Activated naive CD4-positive, alpha-beta T cell treated with anti-CD3 and anti-CD28 coated beads, Interleukin-2, amount 10 ng/mL, durations not matched to agents 7 days and 5 days (primary cell): ENCODE measurements at places on chromosomes 3 and 15.

- DNase-seq = no peak
These were observed 39.5 kb downstream of the ZNF280D start for GRCh38 chr15:56693761-56694160.

DNA sequence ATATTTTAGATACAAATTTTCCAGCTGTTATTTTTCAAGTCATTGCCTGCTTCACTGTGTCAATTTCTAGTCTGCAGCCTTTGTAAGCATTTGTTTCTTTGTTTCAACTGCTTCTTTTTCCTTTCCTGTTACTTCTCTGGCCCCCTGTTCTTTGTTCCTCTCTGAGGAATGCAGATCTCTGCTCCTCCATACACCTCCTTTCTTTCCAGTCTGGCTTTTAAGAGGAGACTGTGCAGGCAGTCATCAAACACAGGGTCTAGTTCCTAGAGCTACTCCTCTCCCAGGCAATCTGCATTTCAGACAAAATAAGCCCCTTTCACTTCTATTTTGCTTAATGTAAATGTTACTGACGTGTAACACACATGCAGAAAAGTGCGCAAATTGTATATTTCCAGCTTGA is 502.9 kb downstream of the PDCD6IP start:
- DNase-seq = no peak

DNA sequence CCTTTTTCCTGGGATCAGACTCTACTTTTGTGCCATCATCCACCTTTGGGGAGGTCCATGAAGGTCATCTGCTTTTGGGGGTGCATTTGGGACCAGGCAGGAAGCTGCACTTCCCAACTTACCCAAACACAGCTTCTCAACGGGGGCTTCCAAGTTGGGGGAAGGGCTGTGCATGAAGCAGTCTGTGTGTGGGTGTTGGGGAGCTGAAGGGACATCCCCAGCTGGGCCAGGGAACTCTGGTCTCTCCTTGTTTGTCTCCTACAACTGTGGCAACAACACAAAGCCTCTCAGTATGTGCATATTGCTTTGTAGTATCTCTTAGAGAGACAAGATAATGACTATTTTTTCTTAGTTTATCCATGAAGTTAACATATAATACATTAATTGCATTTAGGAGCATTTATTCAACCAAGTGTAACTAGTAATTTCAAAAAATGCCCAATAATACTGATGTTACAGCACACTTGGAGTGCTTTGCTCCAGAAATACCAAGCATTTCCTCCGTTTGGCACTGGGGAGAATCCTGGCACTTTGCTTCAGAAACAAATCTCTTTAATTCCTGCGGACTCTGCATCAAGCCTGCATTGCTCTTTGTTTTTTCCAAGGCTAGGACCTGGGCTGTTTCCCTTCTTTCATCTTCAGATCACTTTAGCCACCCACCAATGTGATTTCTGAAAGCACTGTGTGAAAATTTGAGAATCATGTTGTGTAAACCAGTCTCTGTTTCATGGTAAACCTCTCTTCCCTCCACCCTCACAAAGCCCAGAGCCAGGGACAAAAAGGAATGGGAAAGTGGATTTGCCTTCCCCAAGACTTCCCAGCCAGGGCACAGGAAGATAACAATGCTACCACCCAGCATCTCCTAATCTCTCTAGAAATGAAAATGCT is 126.2 kb upstream of the PFN2 start:
- DNase-seq = no peak

DNA sequence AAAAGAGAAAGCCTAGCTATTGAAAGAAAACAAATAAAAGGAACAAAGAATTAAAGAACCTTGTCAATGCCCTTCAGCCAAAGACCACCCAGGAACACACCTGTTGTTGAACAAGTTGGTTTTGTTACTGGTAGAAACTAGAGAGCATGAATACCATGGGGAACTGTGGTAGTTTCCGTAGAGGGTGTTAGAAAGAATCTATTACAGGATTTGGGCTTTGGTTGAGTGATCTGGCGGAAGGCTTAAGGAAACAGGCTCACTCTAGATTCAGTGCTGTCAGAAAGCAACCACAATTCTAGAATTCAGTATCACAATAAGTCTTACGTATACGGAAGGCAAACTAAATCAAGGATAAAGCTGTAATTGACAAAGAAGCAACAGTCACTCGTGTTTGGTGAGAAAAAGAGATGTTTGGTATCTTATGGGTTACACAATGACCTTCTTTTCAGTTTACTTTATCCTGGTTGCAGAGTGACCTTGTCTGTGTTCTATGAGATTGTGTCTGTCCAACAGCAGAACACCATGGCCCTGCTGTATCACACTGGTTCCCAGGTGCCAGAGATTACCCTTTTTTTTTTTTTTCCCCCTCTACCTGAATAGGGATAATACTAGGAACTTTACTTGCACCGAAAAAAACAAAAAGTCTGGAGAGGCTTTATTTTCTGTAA is 265.9 kb downstream of the SHQ1 start:
- no peak for DNase-seq

DNA sequence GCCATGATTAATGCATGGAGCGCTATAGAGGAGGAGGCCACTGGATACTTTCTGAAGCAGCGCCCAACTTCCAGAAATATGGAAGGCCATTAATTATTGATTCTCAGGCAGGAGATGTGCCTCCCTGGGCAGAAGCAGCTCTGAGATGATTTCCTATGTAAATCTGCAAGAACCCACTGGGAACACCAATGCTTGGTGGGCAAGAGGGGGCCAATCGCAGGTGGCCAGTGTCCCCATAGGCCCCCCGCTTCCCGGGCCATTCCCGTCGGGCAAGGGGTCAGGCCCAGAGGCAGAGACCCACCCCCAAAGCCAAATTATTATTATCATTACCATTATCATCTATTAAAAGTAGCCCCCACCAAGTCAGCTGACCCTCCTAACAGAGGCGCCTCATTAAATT is 288.0 kb upstream of the TLE3 start:
- no peak for DNase-seq

DNA sequence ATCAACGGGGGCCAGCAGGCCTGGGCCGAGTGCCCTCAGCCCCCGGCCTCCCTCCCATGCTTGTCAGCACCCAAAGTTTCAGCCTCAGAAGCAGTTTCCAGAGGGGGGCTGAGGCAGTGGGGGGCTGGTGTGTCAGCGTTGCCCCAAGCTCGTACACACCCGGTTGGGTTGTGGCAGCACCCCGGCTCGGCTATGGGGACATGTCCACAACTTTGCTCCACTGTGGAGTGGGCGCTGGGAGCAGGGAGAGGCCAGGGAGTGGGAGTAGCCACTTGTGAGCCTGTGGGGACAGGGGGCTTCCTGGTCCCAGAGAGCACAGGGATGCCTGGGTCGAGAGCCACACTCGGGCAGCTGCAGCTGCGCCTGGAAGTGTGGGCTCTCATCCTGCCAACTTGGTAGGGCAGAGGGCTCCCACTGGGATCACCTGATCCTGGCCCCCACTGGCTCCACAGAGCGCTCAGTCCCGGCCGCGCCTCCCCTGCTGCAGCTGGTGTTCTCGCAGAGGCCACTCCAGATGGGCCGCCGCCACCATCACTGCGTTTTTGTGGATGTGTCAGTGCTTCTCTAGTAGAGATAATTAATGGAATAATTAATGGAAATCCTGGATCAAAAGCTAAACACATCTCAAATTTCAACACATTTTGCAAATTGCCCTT is 75.1 kb downstream of the NR1D2 start:
- DNase-seq = no peak
